ENCODE measurements at places on chromosomes 6 and 20. TPM values are rescaled to one million over a fixed set of nuclear protein-coding genes. Genes with fewer than 3 reads are reported as not detected.

Gene FOXQ1
- total RNA-seq: not detected

Gene COL11A2
- 28.7 TPM for total RNA-seq

Gene RAD21L1
- not detected for total RNA-seq

Gene ID1
- 136 TPM for total RNA-seq

All from skeletal muscle tissue (tissue), 5 donors.